ENCODE measurements at places on chromosomes 11 and 22.

- peak; percentile 79 for DNase-seq
Observed at GRCh38 chr11:7513234-7514098, at the start of gene PPFIBP2. Gene PPFIBP2 (plus strand): TSS chr11:7513999. CDS start chr11:7549476, 35,477 bp downstream.

GRCh38 chr22:34111210-34111824 is 191.0 kb upstream of the LARGE1 start:
- peak; percentile 18 for DNase-seq

DNA sequence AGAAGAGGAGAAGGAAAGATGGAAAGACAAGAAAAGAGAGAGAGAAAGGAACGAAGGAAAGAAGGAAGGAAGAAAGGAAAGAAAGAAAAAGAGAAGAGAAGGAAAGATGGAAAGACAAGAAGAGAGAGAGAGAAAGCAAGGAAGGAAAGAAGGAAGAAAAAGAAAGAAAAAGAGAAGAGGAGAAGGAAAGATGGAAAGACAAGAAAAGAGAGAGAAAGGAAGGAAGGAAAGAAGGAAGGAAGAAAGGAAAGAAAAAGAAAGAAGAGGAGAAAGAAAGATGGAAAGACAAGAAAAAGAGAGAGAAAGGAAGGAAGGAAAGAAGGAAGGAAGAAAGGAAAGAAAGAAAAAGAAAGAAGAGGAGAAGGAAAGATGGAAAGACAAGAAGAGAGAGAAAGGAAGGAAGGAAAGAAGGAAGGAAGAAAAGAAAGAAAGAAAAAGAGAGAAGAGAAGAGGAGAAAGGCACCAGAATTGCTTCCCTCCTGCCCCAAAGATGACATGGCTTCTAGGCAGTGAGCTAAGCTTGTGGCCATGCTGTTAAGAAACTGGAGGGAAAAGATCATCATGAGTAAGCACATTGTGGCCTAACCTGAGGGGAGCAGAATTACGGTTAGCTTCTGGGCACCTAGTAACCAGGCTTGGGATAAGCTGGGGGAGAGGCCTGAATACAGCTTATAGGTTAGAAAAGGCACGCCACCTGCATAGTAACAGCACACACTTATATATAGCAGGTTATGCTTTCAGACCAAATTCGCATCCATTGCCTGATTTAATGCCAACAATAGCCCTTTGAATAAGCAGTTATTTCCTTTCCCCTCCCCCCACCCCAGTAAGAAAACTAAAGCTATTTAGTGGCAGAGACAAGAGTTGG is 2.3 kb upstream of the ST3GAL4 start:
- DNase-seq: no peak

DNA sequence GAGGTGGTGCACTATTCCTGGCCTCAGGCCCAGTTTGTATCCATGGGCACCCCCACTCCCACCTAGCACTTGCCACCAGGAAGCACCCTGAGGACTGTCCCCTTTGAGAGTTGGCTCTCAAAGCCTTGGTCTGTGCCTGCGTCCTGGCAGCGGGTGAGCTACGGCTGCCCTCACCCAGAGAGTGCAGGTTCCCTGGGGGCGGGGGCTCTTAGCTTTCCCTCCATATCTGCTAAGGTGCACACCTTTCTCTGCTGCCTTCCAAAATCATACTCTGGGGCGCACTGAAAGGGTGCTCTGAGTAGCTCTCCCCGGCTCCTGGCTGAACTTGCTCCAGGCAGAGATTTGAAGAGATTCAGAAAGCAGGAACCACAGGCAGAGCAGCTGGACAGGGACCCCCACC is 7.1 kb downstream of the KCNQ1 start:
- no peak for DNase-seq

DNA sequence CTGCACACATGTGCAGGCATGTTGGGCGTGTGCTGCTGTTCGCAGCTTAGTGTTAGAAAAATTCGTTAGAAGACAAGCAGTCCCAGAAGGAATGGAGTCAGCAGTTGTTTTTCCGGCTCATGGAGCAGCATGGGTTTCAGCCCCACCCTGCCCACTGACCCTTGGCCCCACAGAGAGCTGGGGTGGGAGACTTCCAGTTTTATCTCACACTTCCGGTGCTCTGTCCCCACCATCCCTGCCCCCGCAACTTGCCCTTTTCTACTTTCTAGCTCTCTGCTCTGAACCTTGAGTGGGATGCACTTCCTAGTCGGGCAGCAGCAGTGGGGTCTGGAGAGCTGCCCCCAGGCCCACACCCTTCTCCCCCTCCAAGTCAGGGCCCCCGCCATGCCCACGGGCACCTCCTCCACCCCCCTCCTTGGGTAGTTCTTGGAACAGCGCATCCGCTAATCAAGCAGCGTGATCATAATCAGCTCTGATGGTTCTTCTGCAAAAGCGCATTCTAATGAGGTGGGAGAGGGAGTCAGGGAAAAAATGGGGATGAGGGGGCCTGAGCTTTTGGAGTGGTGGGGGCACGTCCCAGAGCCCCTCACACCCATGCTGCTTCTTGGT is 184.4 kb downstream of the CEP164 start:
- DNase-seq: no peak

DNA sequence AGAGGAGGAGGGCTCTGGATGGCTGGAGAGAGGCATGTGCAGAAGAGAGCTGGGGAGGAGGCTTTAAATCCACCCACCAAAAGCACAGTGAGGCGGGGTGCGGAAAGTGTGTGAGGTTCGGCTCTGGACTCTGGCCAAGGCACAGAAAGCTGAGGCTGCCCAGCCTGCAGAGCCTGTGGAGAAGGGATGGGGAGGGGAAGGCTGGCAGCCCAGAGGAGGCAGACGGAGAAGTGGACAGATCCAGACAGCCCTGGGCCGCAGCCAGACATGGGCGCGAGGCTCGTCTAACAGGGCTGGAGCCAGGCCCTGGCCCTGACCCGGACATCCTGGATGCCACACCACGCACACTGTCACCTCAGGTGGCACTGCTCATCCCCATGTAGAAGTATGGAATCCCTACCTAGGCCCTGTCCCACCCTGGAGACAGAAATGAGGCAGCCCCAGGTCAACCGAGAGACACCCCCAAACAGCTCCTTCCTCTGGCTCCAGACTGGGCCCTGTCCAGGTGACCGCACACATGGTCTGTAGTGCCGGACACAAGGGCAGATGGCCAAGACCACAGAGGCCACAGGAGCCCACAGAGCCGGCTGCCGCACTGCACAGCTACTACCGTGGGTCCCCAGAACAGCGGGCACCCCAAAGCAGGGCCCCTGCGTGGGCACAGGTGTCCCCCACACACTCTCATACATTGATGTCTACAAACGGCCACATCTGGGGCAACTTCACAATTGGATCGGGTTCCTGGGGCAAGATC is 16.6 kb upstream of the MOB2 start:
- DNase-seq: no peak

- DNase-seq: no peak
Observed at GRCh38 chr22:48753752-48754517, 1073.7 kb downstream of the BRD1 start.

DNA sequence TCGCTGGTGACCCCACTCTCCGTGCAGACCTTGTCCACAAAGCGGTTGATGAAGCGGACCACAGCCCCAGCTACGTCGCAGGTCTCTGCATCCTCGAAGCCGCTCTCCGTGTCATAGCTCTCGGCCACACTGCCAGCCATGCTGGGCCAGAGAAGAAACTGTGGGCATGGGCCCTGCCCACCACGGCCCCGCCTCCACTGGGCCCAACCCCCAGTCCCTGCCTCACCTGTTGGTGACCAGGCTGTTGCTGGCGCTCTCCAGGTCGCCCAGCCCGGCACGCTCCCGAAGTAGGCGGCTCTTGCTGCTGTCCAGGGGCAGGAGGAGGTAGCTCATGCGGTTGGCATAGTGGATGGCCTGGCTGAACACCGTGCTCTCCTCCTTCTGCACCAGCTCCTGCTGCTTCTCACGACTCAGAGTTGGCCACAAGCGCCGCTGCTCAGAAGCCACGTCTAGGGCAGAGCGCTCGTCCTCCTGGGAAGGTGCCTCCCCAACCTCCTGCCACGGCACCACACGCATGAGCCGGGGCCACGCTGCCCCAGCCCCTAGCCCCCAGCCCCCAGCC is 12.8 kb downstream of the SBF1 start:
- no peak for DNase-seq

Measured in CD4-positive, alpha-beta T cell treated with Interleukin-15 for 1 hour (primary cell).